ENCODE measurements at places on chromosomes 13 and 19.

DNA sequence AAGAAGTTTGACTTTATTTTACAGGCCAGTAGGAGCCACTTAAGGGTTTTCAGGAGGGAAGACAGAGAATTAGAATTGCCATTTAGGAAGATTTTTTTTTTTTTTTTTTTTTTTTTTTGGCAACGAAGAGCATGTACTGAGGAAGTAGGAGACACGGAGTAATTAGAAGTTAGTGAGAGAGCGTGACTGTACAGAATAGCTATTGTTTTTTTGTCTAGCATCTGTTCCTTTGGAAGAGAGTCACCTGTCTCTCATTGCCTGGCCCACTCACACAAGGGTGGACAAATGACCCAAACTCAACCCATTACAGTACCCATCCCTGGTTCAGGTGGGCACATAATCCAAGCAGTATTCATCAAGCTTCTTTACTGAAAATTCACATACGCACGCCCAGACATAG, 166.7 kb downstream of the LACC1 start:
- DNase-seq = no peak

DNA sequence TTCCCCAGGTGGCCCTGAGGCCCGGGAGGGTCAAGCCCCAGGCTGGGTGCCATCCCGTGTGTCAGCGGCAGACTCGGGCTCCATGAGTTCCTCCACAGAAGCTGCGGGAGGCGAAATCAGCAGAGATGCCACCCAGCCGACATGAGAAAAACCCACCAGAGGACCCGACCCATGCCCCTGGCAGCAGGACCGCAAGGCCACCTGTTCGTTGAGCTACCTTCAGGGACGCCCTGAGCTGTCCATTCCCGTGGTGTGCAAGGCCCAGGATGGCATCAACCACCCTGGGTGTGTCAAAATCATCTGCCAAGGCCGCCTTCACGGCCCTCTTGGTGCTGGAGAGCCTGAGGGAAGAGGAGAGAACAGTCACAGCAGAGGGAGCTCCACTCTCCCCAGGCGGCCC, 30.4 kb downstream of the NAXD start:
- no peak for DNase-seq

DNA sequence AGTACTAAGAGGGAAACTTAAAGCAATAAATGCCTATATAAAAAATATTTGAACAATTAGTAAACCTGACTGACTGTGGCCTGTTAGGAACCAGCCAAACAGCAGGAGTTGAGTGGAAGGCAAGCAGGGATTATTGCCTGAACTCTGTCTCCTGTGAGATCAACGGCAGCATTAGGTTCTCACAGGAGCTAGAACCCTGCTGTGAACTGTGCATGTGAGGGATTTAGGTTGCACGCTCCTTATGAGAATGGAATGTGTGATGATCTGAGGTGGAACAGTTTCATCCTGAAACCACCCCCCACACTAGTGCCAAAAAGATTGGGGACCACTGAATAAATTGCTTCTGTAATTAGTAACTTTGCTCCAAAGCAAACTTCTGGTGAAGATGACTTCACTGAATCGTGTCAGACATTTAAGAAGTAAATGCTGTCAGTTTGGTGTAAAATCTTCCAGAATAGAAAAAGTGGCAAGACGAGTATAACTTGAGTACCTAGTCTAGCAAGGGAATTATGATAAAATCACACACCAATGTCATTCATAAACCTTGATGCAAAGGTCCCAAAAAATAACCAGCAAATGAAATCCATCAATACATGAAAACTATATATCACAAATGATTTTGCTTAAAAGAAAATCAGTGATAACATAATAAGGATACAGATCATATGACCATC, 53.8 kb downstream of the SLC6A16 start:
- DNase-seq = no peak

DNA sequence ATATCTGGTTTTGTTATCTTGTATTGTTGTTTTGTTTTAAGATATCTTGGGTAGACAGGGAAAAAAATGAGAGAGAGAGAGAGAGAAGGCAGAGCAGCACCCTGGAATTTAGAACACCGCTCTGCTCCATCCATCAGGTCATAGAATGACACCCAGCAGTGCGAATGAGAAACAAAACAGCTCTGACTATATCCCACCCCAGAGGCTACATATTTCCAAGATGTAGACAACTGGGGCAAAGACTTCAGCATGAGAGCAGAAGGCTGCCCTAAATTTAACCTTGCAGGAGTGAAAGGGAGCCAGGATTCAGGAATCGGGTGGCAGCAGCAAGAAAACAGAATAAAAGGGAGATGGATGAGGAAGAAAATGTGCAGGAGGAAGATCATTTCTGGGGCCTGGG, 46.5 kb downstream of the TNFSF13B start:
- no peak for DNase-seq

GRCh38 chr19:55005684-55006488, 32.2 kb downstream of the GP6 start:
- peak; percentile 49 for DNase-seq

DNA sequence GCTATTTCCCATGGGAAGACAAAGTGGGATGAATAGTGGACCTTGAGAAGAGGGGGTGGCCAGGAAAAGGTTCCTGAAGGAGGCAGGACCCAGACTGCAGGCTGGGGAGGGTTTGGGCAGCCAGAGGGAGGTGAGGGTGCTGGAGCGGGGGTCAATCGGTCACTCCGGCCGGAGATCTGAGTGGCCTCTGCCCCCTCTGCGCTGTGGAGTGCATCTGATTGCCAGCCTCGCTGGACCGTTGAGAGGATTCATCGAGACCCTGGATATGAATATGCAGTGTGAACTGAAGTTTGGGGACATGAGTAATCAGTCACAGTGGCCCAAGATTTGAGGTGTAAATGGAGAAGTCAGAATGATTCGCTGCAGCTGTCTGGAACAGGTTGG, 5.5 kb upstream of the ZNF580 start:
- DNase-seq = no peak

GRCh38 chr19:29092712-29093552, 120.0 kb downstream of the UQCRFS1 start:
- DNase-seq = no peak

DNA sequence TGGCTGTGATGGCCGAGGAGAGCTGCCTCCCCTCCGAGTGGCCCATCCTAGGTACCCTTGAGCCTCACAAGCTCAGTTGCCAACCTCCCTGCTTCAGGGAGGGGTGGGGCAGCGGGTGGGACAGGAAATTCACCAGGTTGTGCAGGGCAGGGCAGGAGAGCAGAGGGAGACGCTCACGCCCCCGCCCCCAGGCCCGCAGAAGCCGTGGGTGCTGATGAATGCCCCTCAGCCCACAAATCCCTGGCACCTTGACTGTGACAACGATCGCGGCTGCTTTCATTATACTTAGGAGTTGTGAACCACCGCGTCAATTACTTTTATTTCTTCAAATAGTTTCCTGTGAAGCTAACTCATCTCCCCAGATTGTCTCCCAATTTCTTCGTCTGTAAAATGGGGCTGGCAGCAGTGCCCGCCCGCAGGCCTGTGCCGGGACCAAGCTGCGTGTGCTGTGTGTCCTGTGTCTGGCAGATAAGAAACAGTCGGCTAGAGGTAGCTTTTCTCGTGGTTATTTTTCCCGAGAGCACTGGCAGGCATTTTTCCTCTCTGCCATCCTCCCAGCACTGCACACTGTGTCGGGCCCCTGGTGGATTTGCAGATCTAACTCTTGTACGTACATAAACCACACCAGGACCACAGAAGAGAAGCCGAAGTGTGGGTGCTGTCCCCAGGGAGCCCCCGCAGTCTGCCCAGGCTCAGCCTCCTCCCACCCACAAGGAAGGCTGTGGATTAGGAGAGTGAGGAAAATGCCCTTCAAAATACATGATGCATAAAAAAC, 7.9 kb upstream of the RASA3 start:
- peak; percentile 35 for DNase-seq
